Stimulated activated CD4-positive, alpha-beta T cell treated with anti-CD3 and anti-CD28 coated beads, Interleukin-4, amount 100 ng/mL, for 24 hours (primary cell): ENCODE measurements at places on chromosomes 12 and 14.

- no peak for DNase-seq
Observed at GRCh38 chr14:58942516-58942915, 246.0 kb upstream of the DAAM1 start.

GRCh38 chr12:89064780-89065179 lies 287.5 kb downstream of the DUSP6 start:
- DNase-seq = no peak

DNA sequence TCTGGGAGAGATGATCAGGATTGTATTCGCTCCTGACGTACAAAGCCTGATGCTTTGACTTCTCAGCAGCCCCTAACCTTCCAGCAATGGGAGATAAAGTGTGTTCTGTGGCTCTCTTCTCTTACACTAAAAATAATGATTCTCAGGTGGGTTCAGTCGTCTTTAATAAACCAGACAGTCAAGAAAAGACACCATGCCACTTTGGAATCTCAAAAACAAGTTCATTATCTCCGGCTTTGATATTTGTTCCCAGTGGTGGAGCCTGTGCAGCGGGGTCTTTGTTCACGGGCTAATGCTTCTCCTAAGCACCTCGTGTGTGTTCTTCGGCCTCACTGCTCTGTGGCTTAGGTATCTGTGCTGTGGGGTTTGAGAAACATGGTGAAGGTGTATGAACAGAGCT lies 1.6 kb downstream of the ACVR1B start:
- no peak for DNase-seq

- no peak for DNase-seq
Observed at GRCh38 chr14:56490379-56490778, 89.2 kb upstream of the TMEM260 start.

DNA sequence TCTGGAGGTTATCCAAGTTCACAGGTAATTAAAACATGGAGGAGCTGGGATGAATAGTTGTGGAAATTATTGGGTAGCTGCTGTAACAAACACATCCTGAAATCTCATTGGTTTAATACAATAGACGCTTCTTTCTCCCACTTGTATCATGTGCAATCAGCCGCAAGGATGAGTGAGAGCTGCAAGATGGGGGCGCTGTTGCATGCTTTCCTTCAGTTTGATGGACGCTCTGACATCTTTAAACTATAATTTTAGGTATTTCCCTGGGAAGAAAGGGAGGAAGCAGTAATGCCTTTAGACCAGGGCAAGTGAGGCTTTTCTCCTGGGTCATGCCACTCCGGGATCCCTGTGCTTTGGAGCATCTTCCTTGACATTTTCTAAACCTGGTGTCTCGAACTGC lies 178.7 kb downstream of the PAWR start:
- no peak for DNase-seq
